Camera-type eye (tissue), 1 donor: ENCODE measurements at places on chromosomes 4 and X. TPM values are rescaled to one million over a fixed set of nuclear protein-coding genes. Genes with fewer than 3 reads are reported as not detected.

The MTMR8 gene
- total RNA-seq, result 9.2 TPM

The MAGEB17 gene
- not detected for total RNA-seq

The INTS6L gene
- total RNA-seq, result 26.5 TPM

The RPA4 gene
- 6.1 TPM for total RNA-seq

The KCND1 gene
- 3.6 TPM for total RNA-seq

The GAGE13 gene
- total RNA-seq, result not detected

The NOX1 gene
- 0.33 TPM for total RNA-seq

The NAT8L gene
- 3.5 TPM for total RNA-seq

The GIMD1 gene
- 0.49 TPM for total RNA-seq

The FGFBP2 gene
- not detected for total RNA-seq

The DCAF8L2 gene
- not detected for total RNA-seq

The CCNB3 gene
- 10.1 TPM for total RNA-seq

The MAGEA9B gene
- total RNA-seq, result not detected
